T-cell (primary cell): ENCODE measurements at places on chromosomes 3 and 15. TPM values are rescaled to one million over a fixed set of nuclear protein-coding genes. Genes with fewer than 3 reads are reported as not detected.
A peak's percentile ranks its signal among the peaks of the same experiment; 100 is the strongest.

MLF1 gene
- 8.4 TPM for total RNA-seq

PLSCR5 gene
- total RNA-seq = not detected

RTF1 gene
- total RNA-seq = 30.6 TPM

DUOXA2 gene
- not detected for total RNA-seq

DNA sequence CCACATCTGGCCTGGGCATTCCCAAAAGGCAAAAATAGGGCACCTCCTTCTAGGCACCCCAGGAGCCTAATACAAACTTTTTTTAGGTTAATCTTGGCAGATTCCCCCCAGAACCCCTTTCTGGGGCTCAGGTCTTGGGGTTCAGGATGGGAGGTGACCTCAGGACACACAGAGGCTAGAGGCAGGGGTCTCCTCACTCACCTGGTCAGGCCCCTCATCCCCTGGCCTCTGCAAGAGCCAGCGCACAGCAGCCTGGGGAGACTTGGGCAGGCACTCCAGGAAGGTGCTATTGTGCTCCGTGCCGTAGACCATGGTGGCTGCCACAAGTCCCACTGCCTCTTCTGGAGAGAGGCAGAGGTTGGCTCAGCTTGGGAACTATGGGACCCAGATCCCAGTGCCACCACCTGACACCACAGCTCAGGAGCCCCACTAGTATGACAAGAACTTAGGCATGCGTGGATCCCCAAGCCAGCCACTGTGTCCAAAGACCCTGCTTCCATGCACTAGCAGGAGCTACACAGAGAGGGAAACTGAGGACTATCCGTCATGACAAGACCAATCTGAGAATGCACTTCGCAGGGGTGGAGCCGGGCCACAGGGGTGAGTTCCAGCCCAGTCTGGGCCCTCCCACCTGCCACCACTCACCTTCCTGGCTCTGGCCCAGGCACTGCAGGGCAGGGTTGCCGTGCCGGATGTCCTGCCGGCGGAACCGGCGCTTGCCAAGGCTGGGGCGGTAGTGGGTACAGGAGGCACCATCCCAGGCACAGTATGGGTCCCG, 7.4 kb downstream of the SEMA3G start:
- no peak for DNase-seq

KLHL6 gene
- 54.1 TPM for total RNA-seq

GOLGA8R gene
- 3.8 TPM for total RNA-seq

GRCh38 chr3:128195369-128195768, 42.1 kb downstream of the EEFSEC start:
- no peak for DNase-seq

- DNase-seq = no peak
Measured at GRCh38 chr15:66461917-66462316, 35.6 kb downstream of the SNAPC5 start.

DNAJC19 gene
- total RNA-seq = 52.6 TPM

- DNase-seq = no peak
Measured at GRCh38 chr3:65500398-65501306, 538.1 kb downstream of the MAGI1 start.

DNA sequence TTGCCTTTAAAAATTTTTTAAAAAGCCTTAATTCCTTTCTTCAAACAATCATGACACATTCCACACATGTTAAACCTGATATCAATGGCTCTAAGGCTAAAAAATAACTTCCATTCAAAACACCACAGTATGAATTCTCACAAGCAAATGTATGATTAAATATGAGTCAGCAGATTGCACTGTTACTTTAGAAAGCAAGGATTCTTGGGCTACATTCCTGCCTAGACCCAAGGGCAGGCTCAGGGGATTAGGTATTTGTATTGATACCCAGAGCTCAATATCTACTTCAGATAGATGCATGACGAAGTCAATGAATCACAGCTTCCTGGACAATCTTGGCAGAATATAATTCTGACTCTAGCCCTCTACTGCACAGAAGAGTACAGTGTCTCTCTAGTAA, 65.7 kb downstream of the RARB start:
- no peak for DNase-seq

AADACL2 gene
- not detected for total RNA-seq

ANKRD63 gene
- not detected for total RNA-seq

DNA sequence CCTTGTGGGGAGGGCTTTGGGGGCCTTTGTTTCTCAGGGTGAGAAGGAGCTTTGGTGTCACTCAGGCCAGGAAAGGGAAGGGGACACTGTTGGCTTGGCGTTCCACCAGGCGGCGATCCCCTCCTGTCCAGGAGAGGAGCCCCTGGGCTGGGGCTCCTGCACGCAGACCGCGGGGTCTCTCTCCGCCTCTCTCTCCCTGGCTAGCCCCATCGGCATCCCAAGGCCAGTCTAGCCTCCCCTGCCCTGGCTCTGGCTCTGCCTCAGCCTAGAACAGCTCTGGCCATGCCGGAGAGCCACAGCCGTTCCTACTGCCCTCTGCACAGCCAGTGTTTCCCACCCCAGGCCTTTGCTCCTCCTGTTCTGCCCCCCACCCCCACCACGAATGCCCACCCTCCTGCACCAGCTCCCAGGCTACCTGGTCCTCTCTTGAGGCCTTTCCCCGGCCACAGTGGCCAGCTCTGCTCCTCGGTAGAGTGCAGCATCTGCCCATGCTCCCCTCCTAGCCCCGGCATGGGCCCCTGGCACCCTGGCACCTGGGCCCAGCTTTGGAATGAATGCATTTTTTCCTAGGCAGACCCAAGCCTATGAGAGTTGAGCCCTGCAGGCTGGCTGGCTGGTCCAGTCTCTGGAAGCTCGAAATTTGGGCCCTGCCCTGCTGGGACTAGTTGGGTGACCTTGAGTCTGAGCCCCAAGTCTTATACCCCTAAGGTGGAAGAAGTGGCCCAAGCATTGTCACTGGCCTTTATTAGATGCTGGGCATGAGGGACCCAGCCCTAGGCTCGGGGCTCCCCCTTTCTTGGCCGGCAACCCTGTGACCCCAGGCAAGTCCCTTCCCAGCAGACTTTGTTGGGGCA, 2.4 kb downstream of the PLXNA1 start:
- DNase-seq = no peak

DNA sequence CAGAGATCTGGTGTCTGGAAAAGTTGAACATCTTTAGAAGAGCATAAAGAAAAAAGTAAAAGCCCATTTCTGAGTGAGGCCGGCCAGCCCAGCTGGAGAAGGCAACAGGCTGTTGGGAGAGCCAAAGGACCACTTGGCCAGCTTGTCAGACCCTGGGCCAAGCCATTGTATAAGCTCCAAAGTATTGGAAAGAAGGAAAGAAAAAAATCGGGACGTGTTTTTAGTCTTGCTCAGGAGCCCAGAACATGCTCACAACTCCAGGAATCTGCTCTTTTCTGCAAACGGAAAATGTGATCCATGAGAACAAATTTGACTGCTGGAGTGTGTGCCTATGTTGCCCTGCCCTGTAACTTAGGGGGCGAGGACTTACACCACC, 10.4 kb upstream of the CLPX start:
- DNase-seq = no peak

CORO2B gene
- total RNA-seq = not detected

ZDHHC19 gene
- not detected for total RNA-seq

GRCh38 chr3:141511361-141511760, 24.5 kb downstream of the RASA2 start:
- no peak for DNase-seq

DUOX1 gene
- total RNA-seq = 0.33 TPM

GRCh38 chr3:6739288-6739687, 121.6 kb upstream of the GRM7 start:
- no peak for DNase-seq

EPB42 gene
- not detected for total RNA-seq

DNA sequence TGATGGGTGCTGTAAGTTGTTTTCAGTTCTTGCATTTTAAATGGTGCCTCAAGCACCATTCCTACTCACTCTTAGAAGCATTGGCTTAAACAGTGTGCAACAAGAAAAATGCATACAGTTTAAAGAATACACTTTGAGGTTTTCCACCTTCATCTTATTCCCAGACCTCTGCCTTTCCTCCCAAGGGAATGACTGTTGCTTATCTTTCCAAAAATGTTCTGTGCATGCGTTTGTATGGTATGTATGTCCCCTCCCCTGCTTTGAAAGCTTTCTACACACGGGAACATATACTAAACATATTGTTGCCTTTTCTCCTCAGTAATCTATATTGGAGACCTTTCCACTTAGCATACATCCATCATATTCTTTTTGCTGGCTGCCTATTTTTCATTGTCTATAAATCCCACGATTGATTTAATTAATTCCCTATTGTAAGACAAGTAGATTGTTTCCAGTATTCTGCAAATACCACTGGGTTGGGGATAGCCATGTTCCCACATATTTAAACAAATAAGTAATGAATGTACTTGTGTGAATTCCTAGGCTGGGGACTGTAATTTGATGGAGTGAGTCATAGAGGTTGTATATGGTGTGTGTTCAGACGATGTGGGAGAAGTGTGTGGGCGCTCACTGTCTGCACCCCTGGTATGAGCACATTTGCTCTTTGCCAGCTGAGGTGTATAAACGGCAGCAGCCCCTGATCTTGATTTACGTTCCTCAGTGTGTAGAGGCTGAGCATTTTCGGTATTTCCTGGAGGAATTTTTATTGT, 5.8 kb downstream of the TRAK1 start:
- no peak for DNase-seq

- no peak for DNase-seq
Measured at GRCh38 chr3:126952261-126952982, 30.5 kb upstream of the PLXNA1 start.

MESP2 gene
- total RNA-seq = not detected

- no peak for DNase-seq
Measured at GRCh38 chr15:36605604-36606263, 26.3 kb downstream of the CDIN1 start.

DNA sequence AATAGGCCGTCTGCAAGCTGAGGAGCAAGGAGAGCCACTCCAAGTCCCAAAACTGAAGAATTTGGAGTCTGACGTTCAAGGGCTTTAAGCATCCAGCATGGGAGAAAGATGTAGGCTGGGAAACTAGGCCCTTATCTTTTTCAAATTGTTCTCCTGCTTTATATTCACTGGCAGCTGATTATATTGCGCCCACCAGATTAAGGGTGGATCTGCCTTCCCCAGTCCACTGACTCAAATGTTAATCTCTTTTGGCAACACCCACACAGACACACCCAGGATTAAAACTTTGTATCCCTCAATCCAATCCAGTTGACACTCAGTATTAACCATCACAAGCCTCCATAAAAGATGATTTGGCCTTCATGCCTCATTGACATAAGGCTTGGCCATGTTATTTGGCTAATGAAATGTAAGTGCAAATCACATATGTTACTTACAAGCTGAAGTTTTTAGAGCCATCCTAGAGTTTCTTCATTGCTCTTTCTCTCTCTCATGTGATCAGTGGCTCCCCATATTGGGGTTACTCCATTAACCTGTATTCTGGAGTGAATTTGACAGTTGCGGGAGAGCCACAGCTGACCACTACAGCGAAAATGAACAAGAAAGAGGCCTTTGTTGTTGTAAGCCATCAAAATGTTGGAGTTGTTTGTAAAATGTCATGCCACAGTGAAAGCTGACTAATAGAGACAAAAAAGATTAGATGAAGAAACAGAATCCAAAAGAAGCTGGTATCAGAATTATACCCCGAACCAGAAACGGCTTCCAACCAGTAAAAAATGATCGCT, 61.7 kb downstream of the GBE1 start:
- DNase-seq = no peak

GRCh38 chr15:66424963-66425612, 38.4 kb downstream of the MAP2K1 start:
- no peak for DNase-seq

GRCh38 chr15:68345481-68345880, 67.9 kb downstream of the FEM1B start:
- no peak for DNase-seq

DNA sequence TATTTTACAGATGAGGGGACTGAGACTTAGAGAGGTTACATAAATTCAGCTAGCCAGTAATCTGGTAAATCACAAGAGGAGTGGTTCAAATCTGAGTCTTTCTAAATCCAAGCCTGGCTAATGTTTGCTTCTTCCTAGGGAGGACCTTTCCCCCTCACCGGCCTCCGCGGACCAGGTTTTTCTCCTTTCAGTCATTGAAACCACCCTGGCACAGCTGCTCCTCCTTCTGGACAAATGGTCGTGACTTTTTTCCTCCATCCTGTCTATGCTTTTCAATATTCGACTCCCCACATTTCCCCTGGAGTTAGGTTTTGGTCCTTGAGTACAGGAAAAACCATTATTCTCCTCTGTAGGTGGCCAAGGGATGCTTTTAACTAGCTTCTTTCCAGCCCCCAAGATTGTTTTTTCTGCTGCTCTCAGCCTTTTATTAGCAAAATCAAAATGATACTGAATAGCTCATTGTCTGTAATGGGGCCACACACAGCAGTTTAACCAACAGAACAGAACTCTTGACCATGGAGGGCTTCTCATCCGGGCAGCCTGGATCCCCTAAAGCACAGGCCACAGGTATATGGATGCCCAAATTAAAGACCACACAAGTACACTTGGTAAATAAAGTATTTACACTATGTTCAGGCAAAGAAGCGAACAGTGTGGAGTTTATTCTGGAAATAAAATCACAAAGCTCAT, 85.9 kb upstream of the KLHL25 start:
- no peak for DNase-seq

CCR3 gene
- not detected for total RNA-seq

GRCh38 chr3:28273837-28274236, 32.4 kb downstream of the CMC1 start:
- no peak for DNase-seq

DNA sequence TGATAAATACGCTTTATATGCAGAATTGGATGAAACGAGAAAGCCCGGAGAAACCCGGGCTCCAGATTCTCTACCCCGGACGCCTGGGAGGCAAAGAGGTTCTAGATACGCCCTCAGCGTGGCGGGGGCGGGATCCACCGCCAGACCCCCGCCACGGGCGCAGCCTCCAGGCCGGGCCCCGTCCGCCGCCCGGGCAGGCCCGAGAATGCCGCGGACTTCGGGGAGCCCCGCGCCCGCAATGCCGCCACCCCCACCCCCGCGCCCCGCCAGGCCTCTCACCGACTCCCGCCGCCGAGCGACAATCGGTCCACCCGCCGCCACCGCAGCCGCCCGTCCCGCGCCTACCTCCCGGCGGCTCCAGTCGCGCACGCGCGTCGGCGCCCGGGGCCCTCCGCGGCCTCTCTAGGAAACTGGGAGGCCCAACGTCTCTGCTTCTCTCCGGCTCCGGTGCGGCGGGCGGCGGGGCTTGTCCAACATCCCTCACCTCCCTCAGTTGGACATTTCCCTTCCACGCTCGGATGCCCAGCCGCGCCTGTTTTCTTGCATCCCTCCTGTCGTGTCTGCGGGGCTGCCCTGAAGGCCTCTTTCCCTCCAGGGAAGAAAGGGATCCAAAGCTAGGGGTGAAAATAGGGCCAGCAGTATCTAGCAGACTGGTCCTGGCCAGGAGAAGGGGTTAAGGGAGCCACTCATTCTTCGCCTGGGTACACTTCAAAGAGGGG, at the start of gene ZNF445:
Gene ZNF445, minus strand, starts transcription at position 359 of the 719 bp plus-strand sequence. CDS start 22,121 bp downstream, outside the sequence.
- peak; percentile 69 for DNase-seq

- no peak for DNase-seq
Measured at GRCh38 chr15:60735559-60736047, 256.7 kb upstream of the ICE2 start.

GRCh38 chr3:2908693-2909351, 201.4 kb downstream of the IL5RA start:
- no peak for DNase-seq

DNA sequence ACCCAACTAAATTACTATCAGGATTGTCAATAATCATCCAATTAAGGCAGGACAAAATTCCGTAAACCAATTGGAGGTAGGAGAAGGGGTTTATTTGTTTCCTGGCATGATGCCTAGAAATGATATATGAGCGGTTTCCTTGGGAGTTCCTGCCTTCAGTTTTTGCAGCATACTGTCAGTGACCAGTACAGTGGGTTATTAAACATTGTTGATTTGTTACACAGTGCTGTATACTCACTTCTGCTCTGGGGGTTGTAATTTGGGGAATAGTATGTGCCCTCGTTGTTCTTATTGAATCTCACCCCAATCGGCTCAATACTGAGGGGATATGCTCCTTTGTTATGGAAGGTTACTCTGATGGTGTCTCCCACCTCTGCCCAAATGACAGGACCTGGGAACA, 22.2 kb downstream of the CP start:
- DNase-seq = no peak
